ENCODE measurements at places on chromosomes 6 and 20.

GRCh38 chr6:90907931-90908655, 321.2 kb upstream of the MAP3K7 start:
- no peak for DNase-seq

DNA sequence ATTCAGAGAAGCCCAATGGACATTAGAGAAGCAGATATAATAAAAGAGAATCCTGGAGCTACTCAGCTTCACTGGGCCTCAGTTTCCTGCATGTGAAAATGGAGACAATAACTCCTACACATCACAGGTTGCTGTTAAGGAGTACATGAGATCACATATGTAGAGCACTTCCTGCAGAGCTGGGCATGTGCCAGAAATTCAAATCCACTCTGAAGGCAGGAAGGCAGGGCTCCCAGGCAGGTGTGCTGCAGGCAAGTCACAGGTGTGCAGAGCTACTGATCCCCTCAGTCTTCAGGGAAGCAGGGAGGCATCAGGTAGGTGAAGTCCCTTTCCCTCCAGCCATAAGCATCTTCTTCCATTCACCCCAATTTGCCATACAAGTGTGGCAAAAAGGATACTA, 48.0 kb downstream of the DST start:
- no peak for DNase-seq

DNA sequence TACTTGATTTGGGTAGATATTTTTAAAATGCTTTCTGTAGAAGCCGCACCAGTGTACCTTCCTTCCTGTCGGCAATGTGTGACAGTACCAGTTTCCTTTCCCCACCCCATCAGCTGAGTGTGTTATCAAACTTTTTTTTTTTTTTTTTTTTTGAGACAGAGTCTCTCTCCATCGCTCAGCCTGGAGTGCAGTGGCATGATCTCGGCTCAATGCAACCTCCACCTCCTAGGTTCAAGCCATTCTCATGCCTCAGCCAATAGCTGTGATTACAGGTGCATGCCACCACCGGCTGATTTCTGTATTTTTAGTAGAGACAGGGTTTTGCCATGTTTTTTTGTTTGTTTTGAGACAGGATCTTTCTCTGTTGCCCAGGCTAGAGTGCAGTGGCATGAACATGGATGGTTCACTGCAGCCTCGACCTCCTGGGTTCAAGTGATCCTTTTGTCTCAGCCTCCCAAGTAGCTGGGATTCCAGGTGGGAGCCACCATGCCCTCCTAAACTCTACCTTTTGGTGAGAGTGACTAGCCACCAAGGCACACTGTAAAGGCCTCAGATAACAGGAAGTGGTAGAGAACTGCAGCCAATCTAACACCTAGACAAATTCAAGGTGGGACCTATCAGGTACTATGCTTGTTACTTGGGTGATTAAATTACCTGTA, 26.5 kb upstream of the ZBTB22 start:
- DNase-seq, result no peak

GRCh38 chr6:108841377-108841855, 6.8 kb upstream of the ARMC2 start:
- DNase-seq, result no peak

GRCh38 chr6:139644821-139645220, 270.4 kb upstream of the CITED2 start:
- DNase-seq, result no peak

DNA sequence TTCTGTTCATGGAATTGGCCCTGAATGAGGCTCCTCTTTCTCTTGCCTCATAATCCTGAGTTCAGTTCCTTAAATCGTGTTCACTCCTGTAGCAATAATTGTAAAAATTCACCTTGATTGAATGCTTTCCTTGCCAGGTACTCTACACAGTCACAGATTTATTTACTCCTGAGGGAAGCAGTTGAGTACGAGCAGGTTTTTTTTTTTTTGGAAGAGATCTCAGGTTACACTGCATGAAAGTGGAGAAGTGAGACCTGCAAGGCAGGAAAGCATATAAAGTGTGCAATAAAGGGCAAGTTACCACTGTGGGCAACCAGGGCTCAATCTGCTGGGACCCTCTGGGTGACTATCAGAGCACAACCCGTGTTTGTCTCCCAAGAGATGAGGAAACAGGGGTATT, 93.0 kb upstream of the DOK5 start:
- no peak for DNase-seq

DNA sequence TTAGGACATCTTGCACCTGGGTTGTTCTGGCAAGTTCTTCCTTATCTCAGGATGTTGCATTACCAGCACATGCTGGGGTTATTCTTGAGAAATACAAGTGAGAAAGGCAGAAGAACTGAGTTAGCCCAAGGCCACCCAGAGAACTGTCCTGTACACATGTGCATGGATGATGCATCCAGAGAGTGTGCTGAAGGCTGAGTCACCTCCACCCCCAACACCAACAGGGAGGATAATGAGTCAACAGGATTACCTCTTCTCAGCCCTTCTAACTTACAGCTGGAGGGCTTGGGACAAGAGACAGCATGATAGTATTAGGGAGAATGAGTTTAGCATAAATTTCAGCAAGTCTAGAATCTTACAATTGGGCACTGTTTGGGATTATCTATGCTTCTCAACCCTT, 8.5 kb downstream of the SCGN start:
- no peak for DNase-seq

- DNase-seq, result no peak
Measured at GRCh38 chr6:14058735-14059134, 58.8 kb upstream of the CD83 start.

DNA sequence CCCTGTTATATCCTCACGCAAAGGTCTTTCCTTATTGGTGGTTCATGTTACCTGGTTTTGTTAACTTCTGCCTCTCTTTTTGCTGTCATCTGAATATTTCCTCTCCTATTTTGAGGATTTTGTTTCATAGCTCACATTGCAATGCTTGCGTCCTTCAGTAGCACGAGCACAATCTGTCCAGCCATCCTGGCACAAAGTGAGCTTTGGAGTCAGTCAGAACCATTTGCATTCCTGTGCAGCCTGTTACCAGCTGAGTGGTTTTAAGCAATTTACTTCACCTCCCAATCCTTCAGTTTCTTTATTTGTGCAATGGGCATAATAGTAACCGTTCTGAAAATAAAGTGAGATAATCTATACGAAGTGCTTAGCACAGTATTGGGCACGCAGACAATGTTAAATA, 42.7 kb downstream of the AKAP7 start:
- DNase-seq, result no peak

DNA sequence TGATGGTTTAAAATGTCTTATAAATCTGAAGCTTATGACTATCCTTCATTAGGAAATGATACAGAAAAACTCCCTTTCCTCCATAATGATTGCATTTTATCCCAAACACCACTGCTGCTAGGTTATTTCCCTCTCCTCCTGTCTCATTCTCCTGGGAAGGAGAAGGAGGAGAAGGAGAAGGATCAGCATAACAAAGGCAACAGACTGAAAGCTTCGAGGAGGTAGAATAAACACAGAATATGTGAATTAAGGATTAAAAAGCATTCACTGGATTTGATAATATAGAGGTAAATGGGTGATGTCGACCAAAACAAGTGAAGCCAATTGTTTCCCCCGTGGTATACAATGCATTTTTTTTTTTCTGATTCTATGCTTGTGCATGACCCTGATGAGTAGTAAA, 82.0 kb downstream of the WASF1 start:
- DNase-seq, result no peak

DNA sequence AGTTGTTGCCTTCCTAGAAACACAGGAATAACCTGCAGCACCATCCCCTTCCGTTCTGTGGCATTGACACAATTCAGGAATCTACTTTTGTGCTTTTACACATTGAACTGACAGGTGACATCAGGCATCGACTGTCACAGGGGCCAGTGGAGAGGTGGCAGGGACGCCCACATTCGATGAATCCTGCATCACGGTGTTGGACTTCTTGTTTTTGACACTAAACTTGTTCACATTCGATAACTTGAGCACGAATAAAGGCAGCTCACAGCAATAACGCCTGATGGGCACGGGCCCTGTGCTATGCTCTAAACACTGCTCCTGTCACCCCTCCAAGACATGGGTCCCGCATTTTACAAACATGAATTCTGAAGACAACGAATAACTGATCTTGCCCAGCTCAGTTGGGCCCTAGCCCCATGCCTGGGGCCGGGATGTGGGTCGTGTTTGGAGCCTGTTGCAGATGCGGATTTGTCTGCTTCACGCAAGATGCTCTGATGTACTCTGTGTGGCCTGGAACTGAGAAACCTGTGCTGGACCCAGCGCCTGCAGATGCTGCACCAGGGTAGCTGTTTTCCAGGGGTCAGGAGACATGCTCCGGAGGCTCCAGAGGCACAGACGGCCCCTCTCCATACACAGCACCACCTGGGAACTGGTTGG, 75.7 kb downstream of the TTLL2 start:
- DNase-seq, result no peak

GRCh38 chr6:31737991-31738979, 1.5 kb upstream of the MSH5 start:
- DNase-seq, result no peak

DNA sequence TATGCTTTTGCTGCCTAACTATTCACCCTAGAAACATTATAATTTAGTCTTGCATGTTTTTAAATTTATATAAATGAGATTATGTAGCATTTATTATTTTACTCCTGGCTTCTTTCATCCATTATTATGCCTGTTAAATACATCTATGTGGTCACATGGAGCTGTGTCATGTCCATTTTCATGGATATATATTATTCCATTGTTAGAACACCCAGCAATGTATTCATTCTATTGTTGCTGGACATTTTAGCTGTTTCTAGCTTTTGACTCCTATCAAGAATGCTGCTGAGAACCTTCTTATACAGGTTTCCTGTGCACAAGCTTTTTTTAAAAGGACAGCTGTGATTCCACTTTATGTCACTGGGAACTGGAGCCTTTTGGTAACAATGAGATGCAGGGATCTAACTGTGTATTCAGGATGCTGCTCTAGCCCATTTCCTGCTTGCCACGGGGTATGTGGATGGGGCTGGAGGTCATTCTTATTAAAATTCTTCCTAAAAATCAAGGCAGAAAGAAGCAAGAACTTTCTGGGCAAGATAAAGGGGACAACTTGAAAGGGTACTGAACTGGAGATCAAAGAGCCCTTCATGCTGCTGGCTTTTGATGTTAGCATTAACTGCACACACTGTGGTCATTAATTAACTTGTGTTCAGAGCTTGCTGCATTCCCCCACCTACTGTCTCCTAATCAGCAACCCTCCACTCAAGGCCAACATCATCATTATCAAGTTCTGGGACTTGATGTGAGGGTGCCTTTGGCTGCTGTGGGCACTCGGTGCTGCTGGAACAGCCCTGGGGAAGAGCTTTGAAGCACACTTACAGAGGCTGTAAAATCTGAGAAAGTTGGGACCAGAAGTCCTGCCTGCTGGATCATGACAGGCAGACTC, 96.6 kb upstream of the AKIRIN2 start:
- no peak for DNase-seq

GRCh38 chr6:131917763-131918649, 33.2 kb downstream of the CCN2 start:
- DNase-seq, result no peak

- DNase-seq, result no peak
Measured at GRCh38 chr20:19937651-19938420, 79.3 kb upstream of the NAA20 start.

- DNase-seq, result no peak
Measured at GRCh38 chr6:108654465-108655106, 93.9 kb downstream of the FOXO3 start.

- DNase-seq, result no peak
Measured at GRCh38 chr20:53829724-53830521, 236.3 kb upstream of the ZNF217 start.

GRCh38 chr6:125831659-125832058, 40.9 kb downstream of the NCOA7 start:
- DNase-seq, result no peak

- DNase-seq, result no peak
Measured at GRCh38 chr6:97246842-97247241, 36.2 kb downstream of the MMS22L start.

DNA sequence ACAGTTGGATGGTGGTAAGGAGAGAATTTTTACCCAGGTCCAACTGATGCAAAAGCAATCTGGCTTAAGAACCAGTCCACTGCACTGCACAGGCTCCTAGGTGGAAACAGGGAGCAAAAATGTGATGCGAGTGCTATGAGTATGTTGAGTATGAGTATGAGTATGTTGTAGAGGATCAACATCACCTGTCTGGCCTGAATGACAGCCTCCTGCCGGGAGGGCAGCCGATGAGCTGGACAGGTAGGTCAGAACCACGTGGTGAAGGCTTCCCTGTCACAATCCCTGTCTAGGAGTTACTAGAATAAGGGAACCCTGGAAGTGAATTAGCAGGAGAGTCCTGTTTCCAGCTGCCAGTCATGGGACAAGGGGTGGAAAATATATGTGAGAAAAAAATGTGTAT, 44.3 kb upstream of the SNX9 start:
- no peak for DNase-seq

- DNase-seq, result no peak
Measured at GRCh38 chr6:146910611-146911010, 293.6 kb upstream of the STXBP5 start.

DNA sequence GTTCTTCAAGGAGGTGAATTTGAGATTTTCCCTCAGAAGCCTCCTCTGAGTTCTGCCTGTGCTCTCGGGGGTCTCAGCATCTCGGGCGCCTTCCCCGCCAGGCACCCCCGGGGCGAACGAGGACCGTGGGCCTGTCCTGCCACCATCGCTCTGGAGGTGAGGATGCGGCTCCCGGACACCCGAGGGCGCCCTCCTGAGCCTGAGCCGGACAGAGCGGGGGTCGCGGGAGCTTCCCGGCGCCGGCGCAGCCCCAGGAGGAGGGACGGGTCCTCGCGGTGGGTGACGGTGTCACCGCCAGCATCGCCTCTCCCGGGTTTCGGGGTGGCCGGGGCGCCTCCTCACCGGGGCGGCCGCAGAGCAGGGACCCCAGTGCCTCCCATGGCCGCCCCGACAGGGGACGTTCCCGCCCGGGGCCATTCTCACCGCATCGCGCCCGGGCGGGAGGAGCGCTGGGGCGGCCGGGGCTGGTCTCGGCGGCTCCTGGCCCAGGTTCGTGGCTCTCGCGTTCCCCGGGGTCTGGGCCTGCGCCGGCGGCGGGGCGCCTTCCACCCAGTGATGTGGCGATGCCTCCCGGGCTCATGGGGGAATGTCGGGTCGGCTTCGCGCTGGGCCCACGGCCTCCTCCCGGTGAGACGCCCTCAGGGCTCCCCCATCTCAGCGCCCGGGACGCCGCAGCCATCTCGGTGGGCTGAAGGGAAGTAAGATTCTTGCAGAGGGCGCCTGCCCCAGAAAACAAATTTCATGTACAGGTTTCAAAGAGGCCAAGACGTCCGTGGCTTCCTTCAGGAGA, 210.5 kb downstream of the ERMARD start:
- no peak for DNase-seq
